NCI-H2107 (cell line): ENCODE measurements at places on chromosomes 4 and X.
A peak's percentile ranks its signal among the peaks of the same experiment; 100 is the strongest.

DNA sequence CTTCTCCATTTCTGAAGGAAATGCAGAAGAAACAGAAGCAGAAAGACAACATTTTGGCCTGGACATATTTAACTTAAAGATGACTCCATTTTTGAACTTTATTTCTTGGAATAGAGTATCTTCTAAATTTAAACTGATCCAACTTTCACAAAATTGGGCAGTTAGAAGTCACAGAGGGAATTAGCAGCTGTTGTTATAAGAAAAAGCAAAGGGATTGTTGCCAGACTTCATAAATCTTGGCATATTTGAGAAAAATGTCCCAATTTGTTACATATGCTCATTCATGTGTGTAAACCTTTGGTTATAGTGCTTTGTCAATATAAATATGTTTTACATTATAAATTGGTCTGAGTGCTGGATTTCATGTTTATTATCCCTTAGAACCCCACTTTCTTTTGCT is 3.4 kb downstream of the GLUD2 start:
- no peak for DNase-seq

- DNase-seq, result no peak
Measured at GRCh38 chrX:24202465-24203031, 53.0 kb downstream of the ZFX start.

DNA sequence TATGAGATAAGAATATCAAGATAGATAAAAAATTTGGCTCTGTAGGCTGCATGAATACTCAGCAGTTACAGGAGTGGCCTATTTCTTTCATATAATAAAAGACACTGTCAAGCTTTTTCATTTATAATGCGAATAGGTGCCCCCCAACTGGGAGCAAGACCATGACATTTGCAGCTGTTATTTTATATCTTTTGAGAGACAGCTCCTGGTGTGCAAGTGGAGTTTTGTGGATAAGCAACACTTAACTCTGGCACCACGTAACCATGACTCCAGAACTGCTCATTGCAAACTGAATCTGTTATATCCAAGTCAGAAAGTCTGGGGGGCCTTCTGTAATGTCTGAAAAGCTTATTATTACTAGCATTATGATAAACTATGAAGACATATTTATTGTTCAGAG is 1372.4 kb downstream of the C4orf33 start:
- DNase-seq, result peak; percentile 1

DNA sequence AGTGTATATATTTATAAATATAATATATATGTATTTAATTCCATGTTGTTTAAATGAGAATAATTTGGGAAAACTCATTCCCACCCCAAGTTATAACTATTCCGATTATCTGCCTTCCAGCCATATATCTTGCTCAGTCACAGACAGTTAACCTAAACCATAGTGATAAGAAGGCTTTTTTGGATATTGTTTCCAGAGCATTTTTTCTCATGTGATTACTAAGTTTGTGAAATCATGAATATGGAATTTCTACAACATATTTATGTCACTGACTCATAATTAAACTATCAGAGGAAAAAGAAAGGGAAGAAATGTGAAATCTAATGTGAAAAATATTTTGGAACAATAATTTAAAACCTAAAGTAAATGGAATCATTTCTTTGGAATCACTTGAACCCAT is 1163.5 kb upstream of the PABPC4L start:
- no peak for DNase-seq

DNA sequence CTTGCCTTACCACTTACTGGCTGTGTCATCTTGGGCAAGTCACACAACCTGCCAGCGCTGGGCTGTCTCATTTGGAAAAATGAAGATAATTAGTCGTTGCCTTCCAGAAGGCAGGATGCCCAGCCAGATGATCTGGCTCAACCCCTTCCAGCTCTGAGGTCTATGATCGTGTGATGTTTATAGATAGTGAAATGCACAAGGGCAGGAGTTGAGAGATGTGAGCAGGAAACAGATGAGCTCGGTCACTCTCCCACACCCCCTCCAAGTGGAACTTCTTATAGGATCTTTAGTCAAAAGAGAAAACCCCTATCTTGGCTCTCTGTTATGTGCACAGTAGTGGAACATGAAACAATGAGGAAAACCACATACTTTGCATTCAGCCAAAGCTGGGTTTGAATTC is 336.8 kb upstream of the PPARGC1A start:
- no peak for DNase-seq

GRCh38 chr4:52894443-52894842 is 32.3 kb downstream of the RASL11B start:
- no peak for DNase-seq

DNA sequence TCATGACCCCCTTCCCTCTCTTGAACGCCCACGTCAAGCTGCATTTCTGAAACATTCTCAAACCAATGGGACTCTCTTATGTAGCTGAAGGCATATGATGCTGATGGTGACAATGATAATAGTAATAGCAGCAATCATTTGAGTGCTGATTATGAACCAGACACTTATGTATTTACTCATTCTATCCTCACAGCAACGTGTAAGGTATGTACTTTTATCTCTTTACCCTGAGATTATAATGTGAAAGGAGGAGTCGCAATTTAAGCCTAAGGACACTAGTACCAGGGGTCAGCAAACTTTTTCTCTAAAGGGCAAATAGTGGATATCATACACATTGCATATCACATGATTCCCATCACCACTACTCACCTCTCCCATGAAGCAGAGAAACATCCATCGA is 8.5 kb downstream of the PGM2 start:
- no peak for DNase-seq

- no peak for DNase-seq
Measured at GRCh38 chr4:89196745-89197144, 85.4 kb downstream of the TIGD2 start.

DNA sequence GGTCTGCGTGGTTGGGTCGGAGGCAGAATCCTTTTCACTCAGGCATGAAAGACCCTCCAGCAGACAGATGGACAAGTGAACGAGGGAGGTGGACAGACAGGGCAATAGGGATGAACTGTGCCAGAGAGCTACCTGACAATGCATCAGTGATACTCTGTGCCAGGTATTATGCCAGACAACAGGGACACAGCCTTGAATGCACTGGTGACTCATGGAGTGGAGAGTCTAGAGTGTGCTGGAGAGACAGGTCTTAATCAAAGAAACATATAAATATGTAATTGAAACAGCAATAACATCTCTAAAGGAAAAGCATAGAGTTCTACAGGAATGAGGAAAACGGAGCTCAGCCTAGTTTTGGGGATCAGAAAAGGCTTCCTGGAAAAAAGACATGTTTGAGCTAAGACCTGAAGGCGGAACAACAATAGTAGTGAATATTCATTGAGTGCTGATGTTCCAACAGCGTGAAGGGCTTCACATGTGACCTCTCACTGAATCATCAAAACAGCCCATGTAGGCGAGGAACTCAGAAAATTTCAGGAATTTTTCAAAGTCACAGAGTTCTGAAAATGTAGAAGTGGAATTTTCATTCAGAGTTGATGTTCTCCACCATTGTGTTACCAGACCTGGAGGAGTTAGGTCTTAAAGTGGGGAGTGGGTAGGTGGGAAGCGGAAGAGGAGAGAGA is 20.0 kb upstream of the FGFBP2 start:
- no peak for DNase-seq

- DNase-seq, result no peak
Measured at GRCh38 chr4:11593576-11594116, 165.0 kb upstream of the HS3ST1 start.

GRCh38 chr4:164779080-164779479 is 25.1 kb downstream of the SMIM31 start:
- DNase-seq, result no peak

DNA sequence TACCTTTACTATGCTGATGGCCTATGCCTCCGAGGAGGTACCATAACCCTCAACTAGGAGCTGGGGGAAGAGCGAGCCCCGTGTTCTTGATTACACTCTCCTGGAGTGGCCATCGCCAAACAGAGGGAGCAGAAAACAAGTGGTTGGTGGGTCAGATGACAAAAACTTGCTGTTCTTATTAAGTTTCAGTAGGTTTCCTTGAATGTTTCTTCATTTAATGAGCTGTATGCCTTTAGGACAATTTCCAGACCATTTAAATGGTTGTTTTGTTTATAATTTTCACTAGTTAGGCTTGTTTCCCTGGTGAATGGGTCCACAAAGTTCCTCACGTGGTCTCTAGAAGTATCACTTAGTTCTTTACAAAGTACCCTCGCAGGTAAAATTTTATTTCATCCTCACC is 4.7 kb downstream of the PYURF start:
- DNase-seq, result no peak

DNA sequence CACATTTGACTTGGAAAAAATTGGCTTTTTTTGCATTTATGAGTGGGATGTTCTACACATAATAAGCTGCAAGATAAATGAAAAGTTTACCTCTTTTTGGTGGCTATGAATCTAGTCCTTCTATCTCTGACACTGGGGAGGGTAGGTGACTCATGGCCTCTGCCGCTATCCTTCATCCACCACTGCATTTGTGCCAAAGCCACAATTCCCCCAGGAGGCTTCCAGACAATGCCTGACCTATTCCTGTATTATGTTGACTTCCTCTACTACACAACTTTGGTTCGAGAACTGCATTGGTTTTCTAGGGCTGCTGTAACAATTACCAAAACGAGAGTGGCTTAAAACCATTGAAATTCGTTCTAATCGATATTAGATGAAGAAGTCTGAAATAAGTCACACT is 245.6 kb downstream of the TRAM1L1 start:
- no peak for DNase-seq

GRCh38 chrX:12961196-12961718 is 13.7 kb upstream of the TMSB4X start:
- DNase-seq, result no peak

- DNase-seq, result no peak
Measured at GRCh38 chr4:48025005-48025404, 8.4 kb downstream of the NIPAL1 start.

GRCh38 chr4:175560604-175561003 is 251.5 kb downstream of the GPM6A start:
- DNase-seq, result no peak

DNA sequence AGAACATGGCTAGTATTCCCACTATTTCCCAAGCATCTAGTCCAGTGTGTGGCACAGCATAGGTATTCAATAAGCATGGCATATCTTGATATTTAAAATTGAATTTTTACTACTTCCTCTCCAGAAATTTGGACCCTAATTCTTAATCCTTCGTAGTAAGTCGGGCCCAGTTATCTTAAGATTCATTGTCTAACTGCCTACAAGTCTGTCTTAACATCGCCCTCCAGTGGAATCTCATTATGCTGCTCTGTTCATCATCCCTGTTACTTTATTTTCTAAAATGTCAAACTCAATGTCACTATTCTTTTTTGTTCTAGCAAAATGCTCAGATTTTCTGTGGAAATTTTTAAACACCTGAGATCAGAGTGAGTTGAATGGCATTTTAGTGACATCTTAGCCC is 606.2 kb downstream of the KLHL13 start:
- DNase-seq, result no peak

DNA sequence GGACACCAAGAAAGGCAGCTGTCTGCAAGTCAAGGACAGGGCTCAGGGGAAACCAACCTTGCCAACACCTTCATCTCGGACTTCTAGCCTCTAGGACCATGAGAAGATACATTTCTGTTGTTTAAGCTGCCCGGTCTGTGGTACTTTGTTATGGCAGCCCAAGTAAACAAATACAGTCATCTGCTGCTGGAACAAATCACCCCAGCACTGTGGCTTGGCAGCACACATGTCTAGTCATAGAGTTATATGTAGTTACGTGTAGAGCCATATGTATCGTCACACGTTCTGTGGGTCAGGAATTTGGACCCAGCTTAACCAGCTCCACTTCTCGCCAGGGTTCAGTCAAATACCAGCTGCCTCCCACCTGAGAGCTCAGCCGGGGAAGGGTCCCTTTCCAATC is 2.5 kb downstream of the HTT-AS start:
- DNase-seq, result no peak

DNA sequence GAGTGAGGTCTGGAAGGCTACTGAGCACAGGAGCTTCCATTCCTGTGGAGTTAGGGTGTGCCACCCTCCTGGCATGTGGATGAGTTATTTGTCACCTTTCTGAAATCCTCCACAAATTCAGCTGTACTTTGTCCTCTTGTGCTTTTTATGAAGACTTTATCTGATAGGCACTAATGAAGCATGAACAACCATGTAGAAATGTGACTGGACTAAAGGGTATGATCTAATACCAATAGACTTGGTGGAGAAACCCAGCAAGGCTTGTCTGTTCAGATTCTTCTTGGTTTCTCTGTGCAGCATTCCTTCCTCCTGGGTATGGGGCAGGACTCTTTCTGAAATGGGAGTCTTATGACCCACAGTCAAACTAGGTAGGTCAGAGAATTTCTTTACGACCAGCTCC is 9.6 kb downstream of the NBDY start:
- no peak for DNase-seq

DNA sequence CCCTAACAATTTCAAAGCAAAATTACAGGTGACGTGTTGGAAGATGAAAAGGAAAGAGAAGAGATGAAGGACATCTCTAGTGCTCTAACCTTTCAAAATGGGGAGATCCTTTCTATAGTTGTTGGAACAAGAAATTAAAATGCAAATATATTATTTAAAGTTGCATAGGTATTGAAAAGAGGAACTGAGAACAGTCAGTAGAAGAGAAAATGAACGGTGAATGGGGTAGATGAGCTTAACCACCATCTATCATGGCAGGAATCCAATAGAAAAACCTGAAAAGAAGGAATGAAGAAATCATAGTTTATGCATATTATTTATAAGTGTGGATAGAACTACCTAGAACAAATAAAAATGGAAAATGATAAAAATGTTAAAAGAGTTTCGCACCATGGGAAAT is 42.0 kb downstream of the ANXA5 start:
- DNase-seq, result no peak

DNA sequence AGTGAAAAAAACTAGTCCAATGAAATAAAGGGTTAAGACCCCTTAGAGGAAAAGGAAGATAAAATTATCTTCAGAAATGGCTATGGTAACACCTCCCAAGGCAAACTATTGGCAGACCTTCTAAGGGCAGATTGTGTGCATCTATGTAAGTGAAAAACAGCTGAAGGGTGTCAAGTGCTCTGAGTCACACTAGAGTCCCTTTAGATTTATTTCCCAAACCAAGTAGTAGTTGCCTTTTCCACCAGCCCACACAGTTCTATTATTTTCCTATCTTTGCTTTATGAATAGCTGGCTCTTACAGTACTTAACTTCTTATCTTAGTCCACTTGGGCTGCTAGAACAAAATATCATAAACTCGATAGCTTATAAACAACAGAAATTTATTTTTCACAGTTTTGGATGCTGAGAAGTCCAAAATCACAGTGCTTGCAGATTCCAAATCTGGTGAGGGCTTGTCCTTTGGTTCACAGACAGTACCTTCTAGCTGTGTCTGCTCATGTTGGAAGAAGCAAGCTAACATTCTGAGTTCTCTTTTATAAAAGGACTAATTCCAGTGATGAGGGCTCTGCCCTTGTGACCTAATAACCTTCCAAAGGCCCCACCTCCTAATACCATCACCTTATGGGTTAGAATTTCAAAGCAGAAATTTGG is 143.6 kb downstream of the GRID2 start:
- no peak for DNase-seq

DNA sequence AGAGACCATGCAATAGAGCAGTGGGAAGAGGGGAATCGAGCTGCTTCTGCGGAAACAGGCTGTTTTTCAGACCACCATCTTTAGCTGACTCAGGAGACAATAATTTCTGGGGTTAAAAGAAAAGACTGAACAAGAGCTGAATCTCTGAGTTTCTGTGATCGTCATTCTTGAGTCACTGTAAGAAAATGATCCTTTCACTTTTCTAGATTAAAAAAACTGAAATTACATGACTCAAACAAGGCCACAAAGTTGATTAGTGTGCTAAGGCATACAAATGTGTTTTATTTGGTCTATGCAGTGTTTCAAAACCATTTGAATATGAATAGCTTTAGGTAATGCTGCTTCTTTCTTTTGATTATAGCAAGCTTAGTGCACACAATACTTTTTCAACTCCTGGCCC is 194.4 kb upstream of the RPL34 start:
- no peak for DNase-seq
